ENCODE measurements at places on chromosomes 5 and 9.

DNA sequence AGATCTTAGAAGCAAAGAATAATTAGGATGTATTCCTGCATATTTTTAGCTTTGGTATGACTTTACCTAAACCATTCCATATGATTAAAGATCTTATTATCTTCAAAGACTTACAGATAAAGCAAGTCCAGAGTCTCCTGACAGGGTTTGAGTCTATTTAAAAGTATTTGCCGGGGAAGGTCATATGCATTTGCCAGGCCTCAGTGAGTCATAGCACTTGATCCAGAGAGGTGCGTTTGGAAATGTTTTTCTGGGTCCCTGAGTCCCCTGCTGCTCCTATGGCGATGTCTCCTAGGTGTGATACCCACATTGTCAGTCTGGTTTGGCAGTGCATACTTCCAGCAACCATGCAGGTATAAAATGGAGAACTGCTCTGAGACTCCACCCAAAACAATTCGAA is 217.0 kb downstream of the FBXL7 start:
- no peak for DNase-seq

- no peak for DNase-seq
Observed at GRCh38 chr9:120759755-120760400, 33.3 kb downstream of the FBXW2 start.

DNA sequence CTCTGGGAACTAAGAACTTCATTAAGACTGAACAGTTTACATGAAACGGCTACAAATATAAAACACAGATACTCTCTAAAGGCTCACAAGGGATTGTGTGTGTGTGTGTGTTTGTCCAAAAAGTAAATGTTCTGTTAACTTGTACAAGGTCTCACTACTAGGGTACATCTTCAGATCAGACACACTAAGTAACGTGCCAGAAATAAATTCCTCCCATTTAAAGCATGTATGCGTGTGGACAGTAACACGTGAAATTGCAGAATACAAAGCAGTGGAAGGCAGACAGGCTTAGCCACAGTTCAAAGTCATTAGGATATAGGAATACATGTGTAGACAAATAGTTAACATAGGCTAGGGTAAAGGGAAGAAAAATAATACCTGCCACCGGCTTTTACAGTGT is 1.8 kb downstream of the BNC2 start:
- DNase-seq, result no peak

- no peak for DNase-seq
Observed at GRCh38 chr5:88489364-88489763, 220.7 kb upstream of the TMEM161B start.

DNA sequence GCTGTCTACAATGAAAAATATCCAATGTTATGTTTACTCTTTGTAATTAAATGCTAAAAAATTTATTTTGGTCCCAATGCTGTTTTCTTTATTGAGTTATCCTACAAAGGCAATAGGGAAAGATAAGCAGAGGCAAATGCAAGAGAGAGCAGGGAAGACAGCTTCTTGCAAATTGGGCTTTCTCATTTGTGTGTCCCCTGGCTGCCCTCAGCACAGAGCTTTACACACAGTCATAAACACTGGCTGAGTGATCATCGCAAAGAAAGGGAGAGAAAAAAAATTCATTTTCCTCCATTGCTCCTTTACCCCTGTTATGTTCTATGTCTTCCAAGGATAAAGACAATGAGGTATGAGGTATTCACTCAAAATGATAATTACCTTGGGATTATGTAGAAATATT is 2.3 kb upstream of the TSSK1B start:
- no peak for DNase-seq

- DNase-seq, result no peak
Observed at GRCh38 chr9:126050605-126050990, 276.0 kb upstream of the MVB12B start.

GRCh38 chr5:74976651-74977050 is 75.7 kb downstream of the GCNT4 start:
- DNase-seq, result no peak

GRCh38 chr5:126855266-126855665 is 78.3 kb downstream of the LMNB1 start:
- no peak for DNase-seq

DNA sequence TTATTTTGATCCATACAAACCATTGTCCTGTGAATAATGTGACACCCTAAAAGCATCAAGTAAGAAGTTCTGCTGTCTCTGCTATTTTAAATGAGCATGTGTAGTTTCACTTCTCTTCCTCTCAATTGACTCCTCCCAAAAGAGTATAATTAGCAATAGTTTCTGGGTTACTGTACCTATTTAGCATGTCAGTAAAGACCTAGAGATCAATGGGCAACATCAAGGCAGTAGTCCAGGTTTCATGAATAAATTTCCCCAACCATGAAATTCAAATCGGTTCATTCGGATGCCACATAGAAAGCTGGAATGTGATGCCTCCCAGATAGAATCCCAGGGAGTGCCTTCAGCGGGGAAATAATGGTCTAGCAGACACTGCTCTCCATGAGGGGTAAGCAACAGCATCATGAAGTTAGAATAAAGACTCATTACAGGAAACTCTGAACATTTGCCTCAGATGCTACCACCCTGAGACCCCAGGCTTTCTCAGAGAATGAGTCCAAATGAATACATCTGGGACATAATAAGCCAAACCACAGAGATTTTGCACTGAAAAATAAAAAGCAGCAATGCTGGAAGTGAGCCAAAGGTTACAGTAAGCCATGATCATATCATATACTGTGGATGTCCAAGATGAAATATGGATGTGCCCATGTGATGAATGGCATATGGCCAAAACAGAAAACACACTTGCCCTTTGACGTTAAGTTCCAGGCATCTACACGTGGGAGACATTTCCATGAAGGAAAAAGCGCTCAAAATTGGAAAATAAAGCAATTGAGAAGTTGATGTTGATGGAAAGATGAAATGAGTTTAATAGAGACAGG is 1107.0 kb upstream of the SEMA6A start:
- no peak for DNase-seq

- DNase-seq, result no peak
Observed at GRCh38 chr5:52665559-52665958, 122.2 kb upstream of the ITGA1 start.

DNA sequence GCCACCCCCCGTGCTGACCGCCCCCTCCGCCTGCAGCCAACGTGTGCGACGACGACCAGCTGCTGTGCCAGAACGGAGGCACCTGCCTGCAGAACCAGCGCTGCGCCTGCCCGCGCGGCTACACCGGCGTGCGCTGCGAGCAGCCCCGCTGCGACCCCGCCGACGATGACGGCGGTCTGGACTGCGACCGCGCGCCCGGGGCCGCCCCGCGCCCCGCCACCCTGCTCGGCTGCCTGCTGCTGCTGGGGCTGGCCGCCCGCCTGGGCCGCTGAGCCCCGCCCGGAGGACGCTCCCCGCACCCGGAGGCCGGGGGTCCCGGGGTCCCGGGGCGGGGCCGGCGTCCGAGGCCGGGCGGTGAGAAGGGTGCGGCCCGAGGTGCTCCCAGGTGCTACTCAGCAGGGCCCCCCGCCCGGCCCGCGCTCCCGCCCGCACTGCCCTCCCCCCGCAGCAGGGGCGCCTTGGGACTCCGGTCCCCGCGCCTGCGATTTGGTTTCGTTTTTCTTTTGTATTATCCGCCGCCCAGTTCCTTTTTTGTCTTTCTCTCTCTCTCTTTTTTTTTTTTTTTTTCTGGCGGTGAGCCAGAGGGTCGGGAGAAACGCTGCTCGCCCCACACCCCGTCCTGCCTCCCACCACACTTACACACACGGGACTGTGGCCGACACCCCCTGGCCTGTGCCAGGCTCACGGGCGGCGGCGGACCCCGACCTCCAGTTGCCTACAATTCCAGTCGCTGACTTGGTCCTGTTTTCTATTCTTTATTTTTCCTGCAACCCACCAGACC is 80.2 kb downstream of the NTNG2 start:
- DNase-seq, result no peak

- no peak for DNase-seq
Observed at GRCh38 chr9:136210276-136210675, 5.3 kb upstream of the LHX3 start.

- no peak for DNase-seq
Observed at GRCh38 chr5:58440901-58441460, 18.9 kb downstream of the PLK2 start.

- no peak for DNase-seq
Observed at GRCh38 chr5:29896646-29897045, 1296.8 kb upstream of the CDH6 start.

DNA sequence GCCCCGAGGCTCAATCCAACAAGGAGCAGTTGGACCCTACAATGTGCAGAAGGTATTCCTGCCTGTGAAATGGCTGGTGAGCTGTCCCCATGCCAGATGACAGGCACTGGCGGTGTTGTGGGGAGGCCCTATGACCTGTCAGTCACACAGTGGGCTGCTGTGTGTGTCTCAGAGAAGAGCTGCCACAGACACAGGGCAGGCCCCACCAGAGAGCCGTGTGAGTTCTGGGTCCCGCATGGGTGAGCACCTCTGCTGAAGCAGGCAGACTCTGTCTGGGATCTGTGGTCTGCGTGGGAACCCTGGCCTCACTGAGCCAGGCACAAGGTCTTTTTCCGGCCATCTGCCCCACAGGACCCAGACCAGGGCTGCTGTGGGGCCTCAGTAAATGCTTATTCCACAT is 37.3 kb upstream of the PITX1 start:
- no peak for DNase-seq

GRCh38 chr5:119896826-119897536 is 267.6 kb downstream of the FAM170A start:
- no peak for DNase-seq

DNA sequence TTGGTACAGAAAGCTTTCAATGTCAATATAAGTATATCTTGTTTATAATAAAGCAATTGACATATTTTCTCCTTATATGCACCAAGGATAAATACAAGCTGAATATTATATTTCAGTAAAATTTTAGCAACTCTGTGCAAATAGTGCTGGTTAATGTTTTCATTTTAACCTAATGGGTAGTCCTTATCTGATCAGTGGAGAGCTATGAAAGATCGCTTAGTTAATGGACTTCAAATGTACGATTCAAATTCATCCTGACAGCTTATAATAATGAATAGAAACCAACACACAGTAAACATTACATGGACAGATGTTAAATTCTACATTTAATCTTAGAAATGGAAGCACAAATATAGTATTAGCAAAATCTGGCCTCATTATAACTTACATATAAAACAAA is 1495.2 kb upstream of the C9orf72 start:
- DNase-seq, result no peak

DNA sequence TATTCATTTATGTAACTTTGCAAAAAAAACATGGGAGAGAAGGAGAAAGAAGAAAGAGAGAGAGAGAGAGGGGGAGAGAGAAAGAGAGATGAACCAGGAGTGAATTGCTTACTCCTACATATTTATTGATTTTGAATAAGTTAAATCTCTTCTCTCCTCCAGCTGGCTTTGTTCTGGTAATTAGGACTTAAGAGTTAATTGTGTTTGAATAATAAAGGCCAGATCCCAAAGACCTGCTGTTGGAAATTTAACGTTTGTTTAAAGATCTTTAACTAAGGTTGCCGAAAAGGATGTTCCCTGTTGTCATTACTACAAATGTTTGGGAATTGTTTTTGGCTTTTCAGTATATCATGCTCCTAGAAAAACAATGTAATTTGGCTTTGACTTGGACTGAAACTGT is 473.0 kb downstream of the TUSC1 start:
- no peak for DNase-seq

DNA sequence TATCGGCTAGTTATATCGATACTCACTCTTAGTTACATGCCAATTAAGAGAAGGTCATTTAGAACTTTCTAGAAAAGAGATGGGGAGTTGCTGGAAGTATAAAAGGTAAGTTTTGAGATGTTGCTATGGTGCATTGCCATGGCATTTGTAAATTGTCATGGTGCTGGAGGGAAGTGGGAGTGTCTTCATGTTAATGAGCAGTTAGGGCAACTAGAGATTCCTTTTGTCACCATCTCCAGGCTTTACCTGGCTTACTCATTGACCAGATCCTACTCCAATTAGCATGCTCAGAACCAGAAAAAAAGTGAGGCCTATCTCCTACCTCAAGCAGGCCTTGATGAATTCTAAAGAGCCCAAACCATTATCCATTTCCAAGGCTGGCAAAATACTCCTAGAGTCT is 82.8 kb downstream of the PRR16 start:
- DNase-seq, result no peak

DNA sequence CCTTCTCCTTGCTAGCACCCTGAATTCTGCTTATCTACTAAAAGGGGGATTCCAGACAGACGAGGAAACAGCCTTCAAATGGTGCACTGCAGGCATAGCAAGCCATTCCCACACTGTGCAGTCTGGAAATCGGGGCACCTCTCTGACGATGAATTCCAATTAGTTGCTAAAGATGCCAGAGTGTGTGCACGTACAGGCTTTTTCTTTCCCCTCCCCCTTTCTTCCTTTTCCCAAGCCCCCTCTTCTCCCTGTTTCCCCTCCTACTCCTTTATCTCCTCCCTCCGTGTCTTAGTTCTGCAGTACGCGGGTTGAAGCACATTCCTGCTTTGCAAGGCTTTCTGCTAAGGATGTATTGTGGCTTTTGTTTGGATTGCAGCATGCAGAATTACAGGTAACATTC is at the start of gene GPR21:
Gene GPR21, plus strand, starts transcription at position 316 of the 400 bp plus-strand sequence. CDS start 900 bp downstream, outside the sequence.
- DNase-seq, result no peak

DNA sequence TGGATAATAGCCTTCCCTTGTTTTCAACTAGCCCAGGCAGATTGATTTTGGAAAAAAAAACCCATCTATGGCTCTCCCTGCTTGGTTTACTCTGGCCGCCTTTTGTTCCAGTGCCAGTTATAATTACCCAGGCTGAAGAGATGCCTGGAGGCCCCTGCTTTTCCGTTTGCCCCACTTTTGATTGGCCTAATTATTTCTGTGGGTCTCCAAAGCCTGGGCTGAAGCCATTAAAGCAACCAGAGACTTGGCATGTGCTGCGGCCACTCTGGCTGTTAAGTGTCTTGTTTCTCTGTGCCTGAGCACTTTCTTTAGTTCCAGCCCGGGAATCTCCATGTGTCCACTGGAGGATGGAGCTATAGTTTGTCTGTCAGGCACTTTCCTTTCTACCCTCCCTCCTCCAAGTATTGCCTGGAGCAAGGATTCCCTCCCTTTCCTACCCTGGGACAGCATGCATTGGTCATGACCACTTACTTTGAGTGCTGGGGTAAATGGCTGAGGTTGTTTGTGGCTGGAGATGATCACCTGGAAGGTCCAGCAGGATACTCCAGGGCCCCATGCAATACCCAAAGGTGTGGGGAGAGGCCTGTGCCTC is 105.1 kb upstream of the CTSL start:
- DNase-seq, result no peak

DNA sequence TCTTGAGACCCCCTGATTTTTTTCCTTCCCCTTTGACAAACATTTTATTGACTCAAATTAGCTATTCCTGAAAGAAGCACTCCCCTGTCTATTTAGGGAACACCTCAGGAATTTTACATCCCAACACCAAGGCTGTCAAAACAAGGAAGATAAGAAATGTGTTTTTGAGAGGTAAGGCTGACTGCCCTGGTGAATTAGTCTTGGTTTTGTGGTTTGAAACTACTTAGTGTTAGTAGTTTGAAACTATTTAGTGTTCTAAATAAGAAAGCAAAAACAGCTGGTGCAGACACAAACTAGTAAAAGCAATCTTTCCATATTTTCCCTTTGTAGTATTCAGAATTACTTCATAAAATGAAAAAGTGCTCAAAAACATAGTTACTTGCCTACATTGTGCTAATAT is 120.7 kb downstream of the PCSK1 start:
- DNase-seq, result no peak

Measured in stimulated activated CD4-positive, alpha-beta T cell treated with anti-CD3 and anti-CD28 coated beads, Interleukin-15, amount 100 ng/mL, for 48 hours (primary cell).